Fibroblast of villous mesenchyme (primary cell): ENCODE measurements at places on chromosomes 3 and 15. TPM values are rescaled to one million over a fixed set of nuclear protein-coding genes. Genes with fewer than 3 reads are reported as not detected.

GRCh38 chr15:35208353-35208752 is 123.3 kb upstream of the NANOGP8 start:
- no peak for DNase-seq

GRCh38 chr15:67100801-67101581 is 35.6 kb downstream of the SMAD3 start:
- no peak for DNase-seq

SENP8 gene
- total RNA-seq = 1.3 and 2.6 TPM in 2 replicates

GRCh38 chr15:71333136-71333700 is 217.9 kb downstream of the THSD4 start:
- DNase-seq = no peak

DNA sequence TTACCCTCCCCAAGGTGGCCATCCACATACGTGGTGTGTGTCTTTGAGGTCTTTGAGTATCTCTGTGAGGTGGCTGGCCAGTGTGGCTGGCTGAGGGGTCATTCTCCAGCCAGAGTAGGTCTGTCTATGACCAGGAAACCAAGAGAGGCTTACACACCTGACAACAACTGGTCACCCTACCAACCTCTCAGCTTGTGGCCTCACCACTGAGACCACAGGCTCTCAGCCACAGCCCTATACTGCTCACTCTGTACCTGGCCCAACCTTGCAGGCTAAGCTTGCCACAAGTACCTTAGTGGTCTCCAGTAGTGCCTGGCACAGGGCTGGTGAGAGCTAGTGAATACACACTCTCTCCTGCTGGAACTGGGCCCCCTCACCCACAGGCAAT is 5.1 kb downstream of the HEMK1 start:
- no peak for DNase-seq

DNA sequence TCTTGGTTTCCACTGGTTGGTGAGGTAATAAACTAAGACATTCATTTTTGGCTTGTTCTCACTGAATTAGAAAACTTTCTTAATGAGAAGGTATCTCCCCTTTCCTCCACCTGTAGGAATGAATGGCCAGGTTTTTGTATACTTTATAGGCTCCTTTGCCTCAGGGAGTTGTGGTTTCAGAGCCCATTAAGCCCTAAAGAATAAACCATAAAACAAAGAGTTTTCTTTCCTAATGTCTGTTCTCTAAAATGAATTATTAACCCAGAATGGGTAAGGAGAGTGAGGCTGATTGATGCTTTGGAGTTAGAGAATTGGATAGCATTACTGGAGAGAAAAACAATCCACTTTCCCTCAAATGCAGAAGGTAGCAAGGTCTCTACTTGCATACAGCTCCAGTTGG is 67.6 kb downstream of the TIGIT start:
- no peak for DNase-seq

- DNase-seq = peak; percentile 27
Measured at GRCh38 chr3:156140001-156140595, 19.7 kb downstream of the KCNAB1 start.

DNA sequence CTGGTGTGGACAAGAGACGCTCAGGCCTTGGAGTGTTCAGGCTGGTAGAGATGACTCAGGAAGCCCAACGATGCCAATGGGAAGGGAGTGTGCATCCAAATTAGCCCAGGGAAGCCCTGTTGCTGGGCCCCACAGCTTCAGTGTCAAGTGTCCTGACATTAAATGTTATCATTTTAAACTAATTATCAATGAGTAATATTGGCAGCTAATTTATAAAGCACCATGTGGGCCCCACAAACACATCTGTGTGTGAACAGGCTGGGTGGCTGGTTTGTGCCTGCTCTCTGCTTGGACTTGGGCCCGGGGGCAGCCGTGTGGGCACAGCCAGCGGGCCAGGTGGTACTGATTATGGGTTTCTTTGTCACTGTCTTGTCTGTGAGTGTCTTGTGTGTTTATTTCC is 15.0 kb downstream of the FBLN2 start:
- no peak for DNase-seq
